Mucosa of descending colon (tissue), 3 donors: ENCODE measurements at places on chromosomes 3 and 15. TPM values are rescaled to one million over a fixed set of nuclear protein-coding genes. Genes with fewer than 3 reads are reported as not detected.

The SLC6A1 gene
- total RNA-seq = 0.20 TPM

The LRRC3B gene
- total RNA-seq = not detected

The KCNMB3 gene
- 2.7 TPM for total RNA-seq

The CYP8B1 gene
- not detected for total RNA-seq

The GPR160 gene
- total RNA-seq = 67.6 TPM

The PP2D1 gene
- total RNA-seq = not detected

The UROC1 gene
- total RNA-seq = not detected

DNA sequence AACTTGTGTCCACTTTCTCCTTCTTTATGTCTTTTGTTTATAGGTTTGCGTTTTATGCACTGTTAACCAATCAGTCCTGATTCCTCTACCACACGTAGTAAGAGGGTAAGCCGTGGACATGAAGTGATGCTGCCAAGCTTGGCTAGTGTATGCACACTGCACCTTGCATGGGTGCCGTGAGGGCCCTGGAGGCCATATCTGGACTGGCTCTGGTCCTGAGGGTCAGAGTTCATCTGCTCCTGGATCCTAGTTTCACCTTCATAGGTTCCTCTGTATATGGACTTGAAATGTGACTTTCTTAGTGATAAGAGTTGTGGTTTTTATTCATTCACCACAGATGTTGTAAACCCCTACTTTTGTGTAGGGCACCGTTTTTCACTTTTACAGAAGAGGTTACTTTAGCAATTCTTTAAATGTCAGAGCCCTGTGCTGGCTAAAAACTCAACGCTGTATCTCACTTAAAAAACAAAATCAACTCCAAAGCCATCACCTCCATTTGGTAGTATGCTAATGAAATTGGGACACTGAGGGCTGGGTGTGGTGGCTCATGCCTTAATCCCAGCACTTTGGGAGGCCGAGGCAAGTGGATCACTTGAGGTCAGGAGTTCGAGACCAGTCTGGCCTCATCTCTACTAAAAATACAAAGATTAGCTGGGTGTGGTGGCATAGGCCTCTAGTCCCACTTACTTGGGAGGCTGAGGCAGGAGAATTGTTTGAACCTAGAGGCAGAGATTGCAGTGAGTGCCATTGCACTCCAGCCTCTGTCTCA is 22.9 kb downstream of the SIAH2 start:
- DNase-seq = no peak

DNA sequence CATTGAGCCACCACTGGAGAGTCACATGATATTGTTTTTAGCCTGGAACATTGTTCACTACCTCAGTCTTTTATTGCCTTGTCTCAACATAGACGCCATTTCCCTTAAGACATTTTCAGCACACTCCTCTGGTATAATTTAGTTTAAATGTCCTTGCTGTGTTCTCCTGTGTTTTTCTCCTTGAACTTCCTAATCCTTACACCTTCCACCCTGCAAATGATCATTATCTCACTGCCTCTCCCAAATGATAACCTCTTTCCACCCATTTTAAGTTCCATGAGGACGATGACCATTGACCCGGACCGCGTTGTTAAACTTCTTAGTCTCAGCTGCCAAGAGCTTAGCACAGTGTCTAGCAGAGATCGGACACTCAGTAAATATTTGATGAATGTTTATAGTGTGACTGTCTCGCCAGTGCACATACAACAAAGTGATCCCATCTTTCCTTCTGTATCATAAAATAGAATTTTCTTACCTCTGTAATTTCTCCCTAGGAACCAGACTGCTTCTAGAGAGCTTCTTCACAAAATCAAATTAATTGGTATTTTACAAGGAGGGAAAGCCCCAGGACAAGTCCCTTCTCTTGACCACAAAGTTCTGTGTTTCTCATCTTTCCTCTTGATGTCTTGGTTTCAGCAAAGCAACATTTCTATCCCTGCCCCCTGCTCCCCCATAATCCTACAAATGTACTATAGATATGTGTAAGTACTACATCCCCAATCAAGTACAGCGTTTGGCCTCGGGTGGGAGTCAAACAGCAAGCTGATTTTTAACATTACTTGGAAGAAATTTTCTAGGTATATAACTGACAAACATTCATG is 429.6 kb downstream of the LPP start:
- no peak for DNase-seq

GRCh38 chr3:143179603-143180002 is 60.0 kb downstream of the CHST2 start:
- DNase-seq = no peak

DNA sequence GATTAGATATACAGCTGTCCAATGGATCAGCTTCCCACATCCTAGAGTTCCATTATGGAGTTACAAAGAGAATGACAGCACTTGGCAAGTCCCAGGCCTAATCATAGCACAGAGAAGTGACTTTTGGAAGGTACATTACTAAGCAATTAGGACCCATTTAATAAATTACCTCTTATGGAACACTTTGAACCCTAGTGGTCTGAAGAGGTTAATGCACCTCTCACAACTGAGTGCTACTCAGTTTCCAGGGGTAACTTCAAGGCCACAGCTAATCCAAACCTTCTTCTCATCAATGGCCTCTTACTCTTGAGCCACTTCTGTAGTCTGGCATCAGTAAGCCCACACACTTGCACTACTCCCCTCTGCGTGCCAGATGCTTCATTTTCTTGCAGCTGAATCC is 34.9 kb upstream of the MEIS2 start:
- DNase-seq = no peak

DNA sequence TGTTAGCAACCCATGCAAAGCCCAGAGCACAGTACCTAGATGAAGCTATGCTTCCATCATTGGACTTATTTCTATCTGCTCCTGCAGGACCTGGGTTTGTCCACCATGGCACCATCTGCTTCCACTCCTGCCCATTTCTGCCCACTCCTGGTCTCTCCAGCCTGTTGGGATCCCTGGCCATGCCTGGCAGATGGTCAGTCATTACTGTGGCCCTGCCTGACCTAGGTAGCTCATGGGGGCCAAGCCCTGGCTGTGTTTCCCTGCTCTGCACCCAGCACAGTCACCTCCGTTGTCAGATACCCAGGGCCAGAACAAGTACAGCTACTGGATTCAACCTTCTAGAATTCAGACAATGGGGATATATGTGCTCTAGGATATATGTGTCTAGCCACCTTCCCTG is 185.8 kb upstream of the TLE3 start:
- no peak for DNase-seq

- DNase-seq = no peak
These were observed 495.6 kb downstream of the LPP start for GRCh38 chr3:188649521-188649920.

GRCh38 chr3:40810813-40811212 is 286.1 kb downstream of the ZNF621 start:
- DNase-seq = no peak

DNA sequence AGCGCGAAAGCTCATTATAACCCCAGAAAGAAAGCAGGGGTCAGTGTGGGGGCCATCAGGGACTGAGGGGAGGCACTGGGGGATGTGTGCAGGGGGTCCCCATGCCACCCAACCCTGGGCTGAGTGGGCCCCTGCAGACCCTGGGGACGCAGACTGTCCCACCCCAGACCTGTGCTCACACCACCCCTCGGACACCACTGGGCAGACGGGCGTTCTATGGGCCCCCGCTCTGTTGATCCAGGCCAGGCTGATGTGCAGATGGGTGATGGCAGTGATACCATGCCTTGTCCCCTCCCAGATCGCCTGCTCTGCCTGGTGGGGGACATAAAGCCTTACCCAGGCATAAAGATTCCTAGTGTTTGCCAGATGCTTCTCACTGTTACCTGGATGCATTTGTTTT is 259.7 kb upstream of the TLE3 start:
- DNase-seq = no peak

DNA sequence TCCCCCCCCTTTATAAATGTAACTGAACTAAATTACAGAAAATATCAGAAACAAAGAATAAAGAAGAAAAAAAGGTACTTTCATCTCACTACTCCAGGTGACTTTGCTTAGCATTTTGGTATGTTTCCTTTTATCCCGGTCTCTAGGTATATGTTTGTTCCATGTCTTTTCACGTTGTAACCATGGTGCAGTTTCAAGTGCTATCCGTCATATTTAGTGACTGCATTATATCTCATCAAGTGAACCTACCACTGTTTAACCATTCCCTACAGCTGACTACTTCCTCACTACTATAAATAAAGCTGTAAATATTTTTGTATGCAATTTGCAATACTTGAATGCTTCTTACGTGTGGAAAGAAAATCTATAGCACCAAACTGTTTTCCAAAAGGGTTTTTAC is 2.2 kb downstream of the BTBD1 start:
- DNase-seq = no peak

DNA sequence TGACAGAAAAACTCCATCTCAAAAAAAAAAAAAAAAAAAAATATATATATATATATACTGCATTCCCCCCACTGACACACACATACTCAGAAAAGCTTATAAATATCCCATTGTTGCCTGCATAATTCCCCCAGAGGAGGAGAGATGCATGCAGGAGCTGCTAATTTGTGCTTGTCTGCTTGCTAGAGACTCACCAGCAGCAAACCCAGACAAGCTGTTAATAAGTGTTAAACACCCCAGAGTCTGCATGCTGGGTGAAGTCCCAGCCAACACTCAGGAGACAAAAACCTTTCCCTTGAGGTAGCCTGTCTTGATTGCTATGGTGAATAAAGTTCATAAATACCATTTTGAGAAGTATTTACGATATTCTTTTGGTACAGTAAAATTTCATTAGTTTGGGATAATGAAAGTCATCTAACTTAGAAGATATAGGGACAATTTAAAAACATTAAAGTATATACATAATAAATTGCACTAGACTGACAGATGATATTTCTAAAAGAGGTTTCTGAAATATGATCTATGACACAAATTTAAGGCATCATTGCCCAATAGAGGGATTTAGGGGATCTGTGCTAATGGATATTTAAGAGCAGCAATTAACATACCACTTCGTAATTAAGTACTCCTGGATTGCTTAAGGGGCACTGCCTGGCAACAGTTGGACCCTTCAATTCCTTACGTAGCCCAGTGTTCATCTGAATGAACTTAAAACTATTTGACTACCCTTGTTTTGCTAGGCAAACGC is 400.0 kb upstream of the C2CD4B start:
- DNase-seq = no peak

DNA sequence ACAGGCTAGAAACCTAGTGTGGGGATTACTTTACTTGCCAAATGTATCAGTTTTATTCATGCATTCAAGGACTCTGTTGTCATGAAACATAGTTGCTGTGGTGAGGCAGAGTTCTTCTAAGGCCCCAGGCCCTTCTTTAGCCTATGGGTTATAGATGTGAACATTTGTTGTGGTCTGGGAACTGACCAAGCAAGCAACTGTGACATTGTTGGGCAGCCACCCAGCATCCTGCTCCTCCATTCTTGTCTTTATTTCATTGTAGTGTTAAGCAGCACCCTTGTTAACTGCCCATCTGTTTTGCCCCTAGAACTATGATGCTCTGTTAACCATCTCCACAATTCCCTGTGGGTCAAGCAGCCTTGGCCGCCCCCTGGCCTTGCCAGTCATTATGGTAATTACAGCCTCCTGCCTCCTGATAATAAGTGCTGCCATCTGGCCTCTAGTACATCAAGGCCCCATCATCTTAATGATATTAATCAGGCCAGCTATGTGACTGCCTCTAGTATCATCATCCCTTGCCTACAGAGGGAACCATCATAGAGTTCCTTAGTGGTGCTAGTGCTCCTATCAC is 12.2 kb upstream of the IFT57 start:
- no peak for DNase-seq

GRCh38 chr15:66163553-66163952 is 90.0 kb downstream of the MEGF11 start:
- no peak for DNase-seq

GRCh38 chr3:54243960-54244682 is 121.8 kb downstream of the CACNA2D3 start:
- no peak for DNase-seq

GRCh38 chr3:128546646-128547045 is 53.6 kb upstream of the GATA2 start:
- DNase-seq = no peak

DNA sequence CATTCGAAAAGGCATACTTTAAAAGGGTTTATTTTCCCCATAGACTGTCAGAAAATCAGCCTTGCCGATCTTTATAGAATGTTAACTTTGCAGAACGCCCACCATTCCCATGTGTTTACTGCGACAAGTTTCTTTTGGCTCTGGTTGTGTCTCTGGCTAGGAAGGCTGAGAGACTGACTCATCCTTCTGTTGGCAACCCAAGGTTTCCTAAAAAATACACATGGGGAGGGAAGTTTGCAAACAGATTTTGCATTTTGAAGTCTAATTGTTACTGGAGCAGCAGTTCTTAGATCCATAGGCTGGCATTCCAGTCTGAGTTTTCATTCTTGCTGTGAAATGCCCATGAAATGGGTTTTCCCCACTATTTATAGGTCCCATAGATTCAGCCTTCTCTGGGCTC is 37.9 kb upstream of the MINAR1 start:
- no peak for DNase-seq

DNA sequence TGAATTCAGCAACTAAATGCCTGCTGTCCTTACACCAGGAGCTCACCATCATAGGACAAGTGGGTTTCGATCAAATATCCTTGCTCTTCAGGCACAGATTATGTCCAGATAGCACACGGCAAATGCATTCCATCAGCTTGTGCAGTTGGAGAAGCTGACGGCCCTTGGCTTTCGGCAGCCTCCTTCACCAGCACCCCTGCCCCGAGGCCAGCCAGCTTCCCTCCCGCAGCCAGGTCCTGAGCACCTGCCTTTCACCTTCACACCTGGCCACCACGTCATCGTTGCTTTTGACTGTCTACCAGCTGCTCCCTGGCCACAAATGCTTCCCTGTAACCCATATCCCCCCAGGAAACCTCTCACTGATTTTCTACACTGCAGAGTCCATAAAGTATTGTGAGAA is 355.5 kb downstream of the OCA2 start:
- no peak for DNase-seq

- no peak for DNase-seq
These were observed 921 bp downstream of the FBXL2 start for GRCh38 chr3:33278163-33278562.

DNA sequence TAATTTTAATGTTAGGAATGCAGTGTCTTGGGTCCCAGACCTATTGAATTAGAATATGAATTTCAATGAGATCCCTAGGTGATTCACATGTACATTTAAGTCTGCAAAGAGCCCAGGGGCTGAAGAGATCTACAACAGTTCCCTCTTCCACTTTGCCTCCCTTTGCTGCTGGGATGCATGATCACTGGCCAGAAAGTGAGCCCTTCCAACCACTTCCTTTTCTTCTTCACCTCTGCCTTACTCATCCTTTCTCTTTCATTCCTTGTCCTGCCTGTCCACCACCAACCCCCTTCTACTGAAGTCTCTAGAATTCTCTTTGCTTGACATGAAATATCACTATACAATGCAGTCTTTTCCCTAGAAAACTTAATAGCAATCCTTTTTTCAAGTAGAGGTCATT is 222.4 kb upstream of the LRIG1 start:
- no peak for DNase-seq

- no peak for DNase-seq
These were observed 35.4 kb upstream of the KCNMB3 start for GRCh38 chr3:179286331-179286730.

GRCh38 chr3:160343132-160343531 is 55.9 kb downstream of the IFT80 start:
- DNase-seq = no peak
